Activated CD8-positive, alpha-beta T cell treated with anti-CD3 and anti-CD28 coated beads for 36 hours (primary cell): ENCODE measurements at places on chromosomes 11 and 22. TPM values are rescaled to one million over a fixed set of nuclear protein-coding genes. Genes with fewer than 3 reads are reported as not detected.

ACAD8 gene
- 13.8 TPM for total RNA-seq

- H3K27me3 ChIP-seq: peaks cover 3% of the 10 kb centered on the region
- DNase-seq: no peak
- H3K4me1 ChIP-seq: no peaks in the 10 kb centered on the region
- no peaks in the 10 kb centered on the region for H3K36me3 ChIP-seq
- H3K27ac ChIP-seq: no peak overlapping the region
- H3K4me3 ChIP-seq: no peak overlapping the region
Observed at GRCh38 chr11:105367129-105367528, 227.6 kb upstream of the CARD18 start.

ELF5 gene
- not detected for total RNA-seq

GRCh38 chr11:69721745-69722144 lies 17.9 kb upstream of the FGF19 start:
- peaks cover 56% of the 10 kb centered on the region for H3K27me3 ChIP-seq
- no peaks in the 10 kb centered on the region for H3K4me1 ChIP-seq
- H3K27ac ChIP-seq: no peak overlapping the region
- H3K36me3 ChIP-seq: no peaks in the 10 kb centered on the region

GRCh38 chr11:73152861-73153483 lies 10.9 kb upstream of the FCHSD2 start:
- H3K27ac ChIP-seq: peak overlapping the region; percentile 89
- H3K36me3 ChIP-seq: no peaks in the 10 kb centered on the region
- H3K27me3 ChIP-seq: no peaks in the 10 kb centered on the region
- peak; percentile 88 for DNase-seq
- H3K4me3 ChIP-seq: peak overlapping the region; percentile 1
- H3K4me1 ChIP-seq: peaks cover 49% of the 10 kb centered on the region

DNA sequence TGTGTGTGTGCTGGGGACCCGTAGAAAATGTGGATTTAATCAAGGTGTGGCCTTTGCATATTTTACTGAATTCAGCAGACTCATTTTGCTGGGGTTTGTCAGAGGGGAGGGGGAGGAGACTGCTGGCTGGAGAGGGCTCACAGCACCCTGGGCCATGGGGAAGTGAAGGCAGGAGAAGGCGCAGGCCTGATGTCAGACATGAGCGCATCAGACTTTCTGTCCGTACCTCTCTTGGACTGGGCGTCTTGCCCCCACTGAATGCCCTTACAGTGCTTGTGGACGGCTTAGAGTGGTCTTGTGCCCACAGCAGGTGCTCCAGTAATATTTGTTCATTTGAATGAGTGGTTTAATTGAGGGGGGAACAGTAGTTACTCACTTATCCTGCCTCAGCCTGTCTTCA lies 75.2 kb downstream of the TEAD1 start:
- DNase-seq: no peak
- H3K4me3 ChIP-seq: no peak overlapping the region
- no peaks in the 10 kb centered on the region for H3K36me3 ChIP-seq
- H3K4me1 ChIP-seq: no peaks in the 10 kb centered on the region
- no peak overlapping the region for H3K27ac ChIP-seq

GAS2L1 gene
- 0.36 TPM for total RNA-seq

C11orf86 gene
- total RNA-seq: not detected

TMEM191B gene
- total RNA-seq: 2.1 TPM

- DNase-seq: peak; percentile 54
- peaks cover 2% of the 10 kb centered on the region for H3K27me3 ChIP-seq
- no peaks in the 10 kb centered on the region for H3K36me3 ChIP-seq
- H3K4me3 ChIP-seq: peak overlapping the region; percentile 50
Observed at GRCh38 chr11:22690871-22691270, 24.5 kb downstream of the GAS2 start.

GRCh38 chr11:45043755-45044475 lies 93.2 kb upstream of the TP53I11 start:
- H3K36me3 ChIP-seq: no peaks in the 10 kb centered on the region
- no peaks in the 10 kb centered on the region for H3K27me3 ChIP-seq
- no peak for DNase-seq
- peaks cover 5% of the 10 kb centered on the region for H3K4me1 ChIP-seq

GRCh38 chr11:119894916-119895315 lies 165.9 kb upstream of the NECTIN1 start:
- no peaks in the 10 kb centered on the region for H3K36me3 ChIP-seq
- H3K4me3 ChIP-seq: no peak overlapping the region
- no peak overlapping the region for H3K27ac ChIP-seq
- H3K27me3 ChIP-seq: peaks cover 2% of the 10 kb centered on the region
- no peaks in the 10 kb centered on the region for H3K4me1 ChIP-seq

UBE4A gene
- 40.2 TPM for total RNA-seq

WT1 gene
- total RNA-seq: not detected

- H3K4me3 ChIP-seq: no peak overlapping the region
- H3K4me1 ChIP-seq: peaks cover 3% of the 10 kb centered on the region
- H3K27me3 ChIP-seq: no peaks in the 10 kb centered on the region
- no peak overlapping the region for H3K27ac ChIP-seq
- DNase-seq: no peak
Observed at GRCh38 chr11:126114486-126115126, 51.9 kb upstream of the CDON start.

GGTLC2 gene
- total RNA-seq: not detected

GRCh38 chr11:64252003-64252872 lies 908 bp downstream of the PLCB3 start:
- H3K36me3 ChIP-seq: peaks cover 2% of the 10 kb centered on the region
- no peaks in the 10 kb centered on the region for H3K27me3 ChIP-seq
- H3K27ac ChIP-seq: no peak overlapping the region
- DNase-seq: no peak
- H3K4me1 ChIP-seq: peaks cover 16% of the 10 kb centered on the region
- peak overlapping the region; percentile 90 for H3K4me3 ChIP-seq

DNA sequence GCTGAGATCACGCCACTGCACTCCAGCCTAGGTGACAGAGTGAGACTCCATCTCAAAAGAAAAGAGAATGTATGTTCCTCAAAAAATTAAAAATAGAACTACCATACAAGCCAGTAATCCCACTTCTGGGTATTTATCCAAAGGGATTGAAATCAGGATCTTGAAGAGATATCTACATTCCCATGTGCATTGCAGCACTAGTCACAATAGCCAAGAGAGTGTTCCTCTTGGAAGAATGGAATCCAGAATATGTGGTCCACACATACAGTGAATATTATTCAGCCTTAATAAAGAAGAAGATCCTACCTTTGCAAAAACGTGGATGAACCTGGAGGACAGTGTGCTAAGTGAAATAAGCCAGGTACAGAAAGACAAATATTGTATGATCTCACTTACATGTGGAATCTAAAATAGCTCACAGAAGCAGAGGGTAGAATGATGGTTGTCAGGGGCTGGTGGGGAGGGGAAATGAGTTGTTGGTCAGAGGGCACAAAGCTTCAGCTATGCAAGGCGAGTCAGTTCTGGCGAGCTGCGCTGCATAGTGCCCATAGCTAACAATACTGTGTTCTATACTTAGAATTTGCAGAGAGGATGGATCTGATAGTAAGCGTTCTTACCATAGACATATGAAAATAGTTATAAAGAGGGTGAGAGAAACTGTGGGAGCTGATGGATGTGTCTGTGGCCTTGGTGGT lies 32.1 kb downstream of the GRIK4 start:
- H3K27me3 ChIP-seq: peaks cover 4% of the 10 kb centered on the region
- no peak overlapping the region for H3K4me3 ChIP-seq
- H3K36me3 ChIP-seq: no peaks in the 10 kb centered on the region
- DNase-seq: no peak
- H3K4me1 ChIP-seq: peaks cover 1% of the 10 kb centered on the region

GRCh38 chr11:12693479-12694182 lies 19.4 kb downstream of the TEAD1 start:
- H3K4me3 ChIP-seq: no peak overlapping the region
- no peak overlapping the region for H3K27ac ChIP-seq
- H3K36me3 ChIP-seq: no peaks in the 10 kb centered on the region

DNA sequence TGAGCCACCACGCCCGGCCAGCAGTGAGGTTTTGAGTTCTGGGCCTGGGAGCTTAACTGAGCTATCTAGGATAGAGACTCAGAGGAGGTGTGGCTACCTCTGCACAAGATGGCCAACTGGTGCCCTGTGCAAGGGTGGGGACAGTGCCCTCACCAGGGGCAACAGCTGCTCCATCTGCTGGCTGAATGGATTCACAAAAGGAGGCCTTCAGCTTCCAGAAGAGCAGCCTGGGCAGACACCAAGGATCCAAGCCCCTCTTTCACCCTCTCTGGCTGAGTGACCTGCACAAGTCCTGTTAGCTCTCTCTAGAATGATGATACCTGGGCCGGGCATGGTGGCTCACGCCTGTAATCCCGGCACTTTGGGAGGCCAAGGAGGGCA lies 33.5 kb upstream of the BAIAP2L2 start:
- no peak for DNase-seq
- no peak overlapping the region for H3K4me3 ChIP-seq
- no peak overlapping the region for H3K27ac ChIP-seq
- H3K36me3 ChIP-seq: peaks cover 17% of the 10 kb centered on the region
- H3K27me3 ChIP-seq: no peaks in the 10 kb centered on the region
- peaks cover 24% of the 10 kb centered on the region for H3K4me1 ChIP-seq

GRCh38 chr11:8332196-8332595 lies 68.5 kb upstream of the LMO1 start:
- DNase-seq: no peak
- H3K27ac ChIP-seq: no peak overlapping the region
- H3K4me3 ChIP-seq: no peak overlapping the region
- peaks cover 4% of the 10 kb centered on the region for H3K4me1 ChIP-seq

- no peak overlapping the region for H3K27ac ChIP-seq
- no peaks in the 10 kb centered on the region for H3K36me3 ChIP-seq
- H3K4me1 ChIP-seq: no peaks in the 10 kb centered on the region
- peaks cover 1% of the 10 kb centered on the region for H3K27me3 ChIP-seq
Observed at GRCh38 chr11:102912482-102912830, 37.7 kb upstream of the MMP12 start.

GRCh38 chr11:45332276-45332934 lies 46.3 kb upstream of the SYT13 start:
- no peaks in the 10 kb centered on the region for H3K36me3 ChIP-seq
- peaks cover 7% of the 10 kb centered on the region for H3K27me3 ChIP-seq
- H3K27ac ChIP-seq: no peak overlapping the region
- H3K4me3 ChIP-seq: no peak overlapping the region

DNA sequence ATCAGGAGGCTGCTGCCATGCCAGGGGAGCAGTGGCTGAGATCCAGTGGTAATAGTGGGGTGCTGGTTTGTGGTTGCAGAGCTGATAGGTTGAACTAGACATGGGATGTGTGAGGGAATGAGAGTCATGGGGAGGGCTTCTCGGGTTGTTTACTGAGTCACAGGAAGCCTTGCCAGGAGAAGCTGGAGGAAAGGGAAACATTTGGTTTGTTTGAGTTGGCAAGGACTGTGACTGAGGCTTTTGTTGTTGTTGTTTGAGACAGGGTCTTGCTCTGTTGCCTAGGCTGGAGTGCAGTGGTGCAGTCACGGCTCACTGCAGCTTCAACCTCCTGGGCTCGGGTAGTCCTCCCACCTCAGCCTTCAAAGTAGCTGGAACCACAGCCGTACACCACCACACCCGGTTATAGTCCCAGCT lies 49.3 kb downstream of the CABIN1 start:
- peaks cover 65% of the 10 kb centered on the region for H3K36me3 ChIP-seq
- no peaks in the 10 kb centered on the region for H3K27me3 ChIP-seq
- peaks cover 12% of the 10 kb centered on the region for H3K4me1 ChIP-seq
- H3K4me3 ChIP-seq: no peak overlapping the region

DNA sequence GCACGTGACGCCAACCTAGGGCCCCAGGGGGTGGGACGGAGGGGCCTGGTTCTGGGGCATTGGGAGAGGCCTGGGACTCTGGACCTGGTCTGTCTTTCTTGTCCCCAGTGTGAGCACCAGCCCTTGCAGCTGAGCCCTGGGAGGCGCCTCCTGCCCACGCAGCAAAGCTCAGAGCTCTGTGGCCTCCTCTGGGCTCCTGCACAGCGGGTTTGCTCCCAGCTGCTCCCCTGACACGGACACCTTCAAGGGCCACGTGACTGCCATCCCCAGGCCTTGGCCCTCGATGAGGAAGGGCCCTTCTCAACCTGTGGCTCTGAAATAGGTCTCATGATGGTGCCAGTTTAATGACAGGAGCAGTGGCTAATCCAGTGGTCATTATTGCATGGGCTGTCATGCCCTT lies 31.5 kb upstream of the CCDC188 start:
- H3K27me3 ChIP-seq: no peaks in the 10 kb centered on the region
- no peak overlapping the region for H3K27ac ChIP-seq
- no peaks in the 10 kb centered on the region for H3K36me3 ChIP-seq

DNA sequence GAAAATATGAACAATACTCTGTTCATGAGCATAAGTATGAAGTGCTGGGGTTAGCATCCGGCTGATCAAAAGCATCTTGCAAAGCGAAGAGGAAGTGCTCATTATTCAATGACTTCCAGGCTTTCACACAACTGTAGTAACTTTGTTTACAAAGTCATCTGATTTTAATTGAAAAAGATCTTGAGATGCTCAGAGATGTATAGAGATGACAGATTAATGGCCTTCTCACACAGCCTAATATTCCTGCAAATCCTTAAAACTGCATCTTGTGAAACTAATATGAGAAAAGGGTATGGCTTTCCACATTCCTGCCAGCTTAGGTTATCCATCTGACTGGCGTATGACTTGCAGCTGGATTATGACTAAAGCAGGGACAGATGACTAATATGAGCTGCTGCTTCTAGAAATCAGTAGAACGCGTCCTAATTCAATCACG lies 125.4 kb downstream of the CASP12 start:
- no peaks in the 10 kb centered on the region for H3K27me3 ChIP-seq
- H3K4me3 ChIP-seq: no peak overlapping the region
- H3K36me3 ChIP-seq: no peaks in the 10 kb centered on the region
- DNase-seq: no peak
- no peak overlapping the region for H3K27ac ChIP-seq

GRCh38 chr11:19027829-19028595 lies 32.5 kb downstream of the MRGPRX2 start:
- H3K27ac ChIP-seq: no peak overlapping the region
- H3K4me1 ChIP-seq: no peaks in the 10 kb centered on the region
- H3K36me3 ChIP-seq: no peaks in the 10 kb centered on the region
- no peak overlapping the region for H3K4me3 ChIP-seq

P2RX6 gene
- total RNA-seq: 0.25 TPM

PHRF1 gene
- 43.1 TPM for total RNA-seq
